Activated T-cell treated with anti-CD3 and anti-CD28 coated beads, Interleukin-2, amount 50 U/mL, for 4 hours (primary cell): ENCODE measurements at places on chromosomes 4 and X. TPM values are rescaled to one million over a fixed set of nuclear protein-coding genes. Genes with fewer than 3 reads are reported as not detected.

DNA sequence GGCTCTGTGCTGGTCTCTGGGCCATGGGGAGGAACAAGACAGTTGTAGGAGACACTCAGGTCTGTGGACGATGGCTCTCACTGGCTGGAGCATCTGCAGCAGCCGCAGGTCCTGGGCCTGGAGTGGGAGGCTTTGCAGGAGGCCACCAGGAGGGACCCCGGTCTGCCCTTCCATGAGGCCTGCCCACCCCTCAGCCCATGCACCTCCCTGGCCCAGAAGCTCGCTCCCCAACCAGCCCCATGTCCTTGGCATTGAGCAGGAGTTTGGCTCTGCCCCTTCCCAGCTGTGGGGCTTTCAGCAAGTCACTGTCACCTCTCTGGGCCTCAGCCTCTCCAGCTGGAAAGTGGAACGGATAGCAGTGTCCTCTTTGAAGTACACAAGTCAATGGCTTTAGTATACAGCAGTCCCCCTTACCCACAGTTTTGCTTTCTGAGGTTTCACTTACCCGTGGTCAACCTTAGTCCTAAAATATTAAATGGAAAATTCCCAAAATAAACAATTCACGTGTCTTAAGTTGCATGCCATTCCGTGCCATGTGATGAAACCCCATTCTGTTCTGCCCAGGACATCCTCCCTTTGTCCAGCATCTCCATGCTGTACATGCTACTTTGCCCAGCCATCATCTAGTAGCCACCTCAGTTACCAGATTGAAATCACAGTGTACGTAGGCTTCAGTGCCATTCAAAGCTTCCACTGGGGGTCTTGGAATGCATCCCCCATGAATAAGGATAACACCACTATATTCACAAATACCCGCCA is 104.0 kb downstream of the CPZ start:
- DNase-seq = no peak

The SGMS2 gene
- total RNA-seq = 0.54 TPM

DNA sequence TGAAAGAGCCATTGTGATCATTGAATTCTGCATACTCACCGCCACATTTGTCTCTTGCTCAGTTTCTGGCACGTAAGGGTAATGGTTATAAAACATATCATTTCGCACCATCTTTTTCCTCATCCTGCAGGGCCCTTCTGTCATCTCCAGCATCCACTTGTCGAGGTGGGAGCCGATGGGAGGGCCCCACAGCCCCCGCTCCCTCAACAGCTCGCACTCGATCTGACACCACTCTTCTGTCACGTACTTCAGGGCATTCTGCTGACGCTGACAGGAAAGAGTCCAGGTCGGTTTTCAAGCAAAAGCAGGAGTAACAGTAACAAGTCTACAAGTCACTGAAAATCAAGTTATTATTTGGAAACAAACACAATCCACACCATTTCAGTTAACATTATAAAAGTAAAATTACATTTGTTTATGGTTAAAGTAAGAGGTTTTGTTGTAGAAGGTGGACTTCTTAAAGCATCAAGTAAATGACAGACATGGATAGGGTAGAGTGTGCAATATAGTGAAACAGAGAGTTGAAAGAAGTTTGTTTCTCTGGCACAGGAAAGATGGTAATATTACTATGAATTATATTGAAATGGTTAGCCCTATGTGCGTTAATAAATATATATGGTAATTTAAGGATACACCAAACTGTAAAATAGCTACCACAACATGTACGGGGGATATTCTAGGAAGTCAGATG is 150.6 kb downstream of the CDS1 start:
- DNase-seq = no peak

- no peak for DNase-seq
Observed at GRCh38 chr4:167956676-167957075, 135.7 kb upstream of the ANXA10 start.

GRCh38 chrX:122641826-122642225 is 542.3 kb upstream of the GRIA3 start:
- no peak for DNase-seq

The TEX13D gene
- not detected for total RNA-seq

GRCh38 chrX:13007519-13008188 is 32.7 kb downstream of the TMSB4X start:
- no peak for DNase-seq

DNA sequence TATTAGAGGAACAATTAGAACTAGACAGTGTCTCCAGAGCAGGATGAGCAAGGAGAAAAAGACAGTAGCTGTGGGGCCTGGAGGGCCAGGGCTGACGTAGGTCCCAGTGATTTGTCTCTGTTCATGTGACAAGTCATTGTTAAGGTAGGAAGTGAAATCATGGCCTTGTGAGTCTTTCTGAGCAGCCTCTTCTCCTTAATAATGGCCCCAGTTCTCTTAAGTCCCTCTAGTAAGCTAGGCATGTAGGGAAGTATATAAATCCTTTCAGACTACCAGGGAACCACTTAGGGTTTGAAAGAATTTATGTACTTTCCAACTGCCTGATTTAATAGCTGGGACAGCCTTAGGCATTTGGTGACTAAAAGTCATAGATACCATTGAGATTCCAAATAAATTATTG is 133.0 kb downstream of the KLHL8 start:
- DNase-seq = no peak

The BEX5 gene
- 1.8 TPM for total RNA-seq

- no peak for DNase-seq
Observed at GRCh38 chr4:74630551-74630950, 163.8 kb downstream of the BTC start.

The CLDN24 gene
- not detected for total RNA-seq

DNA sequence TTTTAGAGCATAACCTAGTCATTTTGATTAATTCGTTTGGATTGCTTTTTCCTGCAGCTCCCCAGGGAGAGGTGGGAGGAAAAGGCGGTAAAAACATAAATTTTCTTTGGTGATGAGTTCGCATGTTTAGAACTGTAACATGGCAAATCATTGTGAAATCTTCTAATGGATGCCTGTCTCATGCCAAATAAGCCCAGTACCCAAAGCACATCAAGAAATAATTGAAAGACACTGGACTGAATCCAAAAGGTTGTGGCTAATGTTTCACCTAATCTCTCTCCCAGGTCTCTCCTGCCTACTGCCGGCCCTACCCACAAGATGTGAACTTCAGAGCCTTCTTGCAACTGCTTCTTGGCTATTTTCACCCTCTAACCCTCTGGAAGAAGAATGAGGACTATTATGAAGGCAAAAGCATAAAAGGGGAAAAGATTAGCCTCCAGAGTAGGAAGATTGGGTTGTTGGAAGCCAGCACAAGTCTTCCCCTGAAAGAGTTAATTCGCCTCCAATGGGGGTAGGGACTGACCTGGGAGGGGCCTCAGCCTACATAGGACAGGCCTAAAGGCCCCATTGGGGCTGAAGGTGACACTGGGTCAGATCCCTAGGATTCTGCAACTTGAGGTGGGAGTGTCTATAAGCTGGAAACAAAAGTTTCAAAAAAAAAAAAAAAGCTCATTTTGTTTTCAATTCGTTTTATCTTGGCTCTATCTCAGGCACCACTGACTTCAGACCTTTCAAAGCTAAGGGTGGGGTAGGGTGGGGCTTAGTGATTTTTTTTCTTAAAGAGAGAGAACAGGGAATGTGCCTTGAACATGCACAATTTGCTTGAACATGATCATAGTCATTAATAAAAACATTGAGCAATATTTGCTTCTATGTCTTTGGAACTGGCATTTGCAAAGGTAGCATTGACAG is 278.6 kb upstream of the KLF3 start:
- no peak for DNase-seq
